ENCODE measurements at places on chromosomes 4 and X.

DNA sequence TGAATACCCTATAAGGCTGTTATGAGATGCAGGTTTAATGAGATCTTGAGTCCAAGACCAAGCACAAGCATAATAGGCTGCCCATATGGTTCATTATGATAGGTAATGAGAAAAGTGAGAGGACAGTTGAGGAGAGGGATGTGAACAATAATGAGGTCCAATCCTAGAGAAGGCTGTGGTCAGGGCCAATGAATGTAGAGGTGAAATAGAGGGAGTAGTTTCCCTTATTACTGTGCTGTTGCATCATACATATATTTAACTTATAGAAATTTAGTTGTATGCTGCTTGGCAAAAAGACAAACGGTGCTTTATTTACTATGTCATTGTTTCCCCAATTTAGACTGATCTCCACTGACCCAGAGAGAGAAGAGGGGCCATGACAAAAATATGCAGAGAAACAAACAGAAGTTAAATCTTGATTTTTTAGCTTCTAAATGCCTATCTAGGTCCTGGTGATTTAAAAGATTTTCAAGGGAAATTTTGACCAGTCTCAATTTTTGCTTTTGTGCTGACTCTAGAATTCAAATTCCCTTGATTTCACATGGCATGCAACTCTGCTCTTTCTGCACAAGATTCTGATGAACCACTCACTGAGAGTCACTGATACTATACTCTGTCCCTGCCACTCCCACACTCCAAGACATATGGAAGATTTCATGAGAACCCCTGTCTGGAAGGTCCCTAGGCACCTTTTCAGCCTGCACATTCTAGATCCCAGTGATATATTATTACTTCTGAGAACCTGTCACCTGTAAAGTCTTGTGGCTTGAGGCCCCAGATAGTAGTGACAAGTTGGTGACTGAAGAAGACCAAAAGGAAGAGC, 159.7 kb downstream of the VSIG4 start:
- DNase-seq: no peak

DNA sequence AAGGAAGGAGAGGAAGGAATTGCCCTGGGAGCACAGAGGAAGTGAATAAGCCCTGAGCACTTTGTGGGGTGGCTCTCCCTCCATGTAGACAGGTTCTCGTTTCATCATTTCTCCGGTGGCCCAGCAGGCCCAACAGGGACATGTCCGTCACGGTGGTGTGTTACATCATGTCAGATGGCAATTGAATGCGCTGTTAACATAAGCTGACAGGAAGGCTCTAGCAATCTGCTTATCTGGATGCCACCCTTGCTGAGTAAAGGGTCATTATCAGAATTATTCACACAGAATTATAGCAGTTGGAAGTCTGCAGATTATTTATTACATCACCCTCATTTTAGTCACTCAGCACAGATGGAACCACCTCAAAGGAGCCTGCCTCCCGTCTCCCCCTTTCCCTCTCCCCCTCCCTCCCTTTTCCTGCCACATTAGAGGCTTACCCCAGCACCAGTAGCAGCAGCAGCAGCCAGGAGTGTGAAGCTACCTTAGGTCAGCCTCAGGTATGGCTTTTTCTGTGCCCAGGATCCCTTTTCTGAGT, 124.3 kb upstream of the TRIM2 start:
- no peak for DNase-seq

- no peak for DNase-seq
Observed at GRCh38 chrX:12903646-12904045, 2.8 kb upstream of the TLR8 start.

- no peak for DNase-seq
Observed at GRCh38 chrX:96436105-96436504, 248.5 kb upstream of the DIAPH2 start.

GRCh38 chrX:108018656-108019381, 26.0 kb upstream of the VSIG1 start:
- DNase-seq: peak; percentile 21

Data from activated naive CD4-positive, alpha-beta T cell treated with Interleukin-2 at 50 U/mL for 16 hours (primary cell).